ENCODE measurements at places on chromosomes 12 and 14.
A peak's percentile ranks its signal among the peaks of the same experiment; 100 is the strongest.

DNA sequence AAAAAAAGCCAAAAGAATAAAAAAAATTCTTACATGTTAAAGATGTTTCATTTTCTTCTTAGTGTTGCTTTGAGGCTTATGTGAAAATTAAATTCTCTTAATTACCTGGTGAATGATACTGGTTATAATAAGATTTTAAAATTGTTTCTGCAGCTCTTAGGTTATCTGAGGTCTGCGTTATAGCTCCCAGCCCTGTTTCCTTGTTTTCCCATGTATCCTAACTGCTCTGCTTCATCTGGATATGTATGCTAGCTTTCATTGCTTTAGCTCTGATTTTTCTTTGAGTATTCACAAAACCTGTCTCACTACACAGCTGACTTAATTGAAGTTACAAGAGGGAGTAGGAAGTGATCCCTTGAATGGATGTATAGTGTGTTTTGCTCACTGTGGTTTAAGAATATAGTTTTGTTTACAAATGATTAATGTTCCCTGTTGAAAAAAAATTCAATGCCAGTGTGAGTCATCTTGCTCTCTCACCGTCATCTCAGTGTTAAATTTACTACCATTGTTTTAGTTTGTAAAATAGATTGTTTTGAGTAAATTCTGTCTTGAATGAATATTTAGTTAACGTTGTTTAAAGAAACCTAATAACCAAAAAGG, 26.8 kb downstream of the CPSF6 start:
- DNase-seq, result peak; percentile 16

- peak; percentile 47 for DNase-seq
These were observed 644 bp downstream of the NAB2 start for GRCh38 chr12:57089271-57090245.

GRCh38 chr12:1505576-1505975, 88.8 kb downstream of the FBXL14 start:
- no peak for DNase-seq

DNA sequence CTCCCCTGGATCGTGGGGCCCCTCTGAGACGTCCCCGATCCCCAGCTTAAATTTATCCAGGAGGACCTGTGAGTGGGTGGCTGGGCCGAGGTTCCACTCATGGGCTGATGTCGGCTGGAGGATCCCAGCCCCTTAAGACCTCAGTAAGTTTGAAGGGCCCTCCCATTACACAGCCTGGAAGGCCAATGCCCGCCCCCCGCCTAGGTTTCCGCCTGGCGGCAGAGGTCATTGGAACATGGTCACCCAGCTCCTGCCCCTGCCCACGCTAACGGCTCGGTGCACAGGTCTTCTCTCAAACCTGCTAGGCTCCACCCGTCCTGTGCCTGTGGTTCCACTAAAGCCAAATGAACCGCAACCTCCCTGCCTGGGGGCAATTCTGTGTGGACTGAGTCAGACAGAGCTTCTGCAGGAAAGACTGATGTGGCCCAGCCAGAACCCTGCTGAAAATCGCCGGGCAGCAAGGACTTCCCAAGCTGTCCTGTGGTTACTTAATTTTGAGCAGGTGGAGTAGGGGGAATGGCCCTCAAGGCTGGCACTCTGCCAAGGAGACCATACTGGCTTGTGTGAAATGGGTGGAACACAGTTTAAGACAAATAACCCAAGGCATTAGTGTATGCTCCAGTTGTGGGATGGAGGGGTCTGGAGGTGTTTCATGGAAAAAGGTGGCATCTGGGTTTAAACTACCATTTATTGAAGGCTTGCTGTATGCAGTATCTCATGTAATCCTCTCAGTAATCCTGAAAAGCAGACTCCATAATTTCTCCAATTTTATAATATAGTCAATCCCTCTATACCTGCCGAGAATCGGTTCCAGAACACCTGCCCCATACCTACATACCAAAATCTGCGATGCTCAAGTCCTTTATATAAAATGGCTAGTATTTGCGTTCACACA, 903 bp upstream of the NT5DC3 start:
- DNase-seq, result peak; percentile 67

DNA sequence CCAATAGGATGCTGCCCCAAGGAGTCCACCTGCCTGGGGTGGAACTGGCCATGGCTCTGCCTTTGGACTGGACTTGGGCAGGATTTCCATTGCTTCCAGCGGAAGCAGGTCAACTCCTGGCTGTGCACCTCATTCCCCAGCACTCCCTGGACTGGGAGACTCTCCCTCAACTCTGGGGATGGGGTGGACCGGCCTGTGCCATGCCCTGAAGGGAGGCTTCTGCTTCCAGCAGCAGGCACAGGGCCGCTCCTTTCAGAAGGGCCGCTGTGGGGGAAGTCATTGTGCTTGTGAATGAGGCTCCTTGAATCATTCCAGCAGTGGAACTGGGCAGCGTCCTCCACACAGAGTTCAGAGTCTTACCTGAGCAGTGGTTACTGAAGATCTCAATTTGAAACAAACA, 23.0 kb downstream of the TCHP start:
- no peak for DNase-seq

- peak; percentile 71 for DNase-seq
These were observed 52.0 kb upstream of the OSBPL8 start for GRCh38 chr12:76611533-76611932.

GRCh38 chr12:111178181-111179081, 190.5 kb downstream of the PHETA1 start:
- no peak for DNase-seq
